Aortic smooth muscle cell (primary cell): ENCODE measurements at places on chromosomes 1 and 21. TPM values are rescaled to one million over a fixed set of nuclear protein-coding genes. Genes with fewer than 3 reads are reported as not detected.

CYP4A11 gene
- total RNA-seq = 0.13 TPM in 1 of 2 replicates, not detected in the other

TNFRSF25 gene
- 5.4 and 7.5 TPM in 2 replicates for total RNA-seq

FRRS1 gene
- 37.1 and 39.4 TPM in 2 replicates for total RNA-seq

PLA2G4A gene
- 97.8 and 130 TPM in 2 replicates for total RNA-seq

OR2T11 gene
- not detected in 2 replicates for total RNA-seq

EPHA10 gene
- total RNA-seq = not detected in 2 replicates

LYPD8 gene
- not detected in 2 replicates for total RNA-seq

CYP4X1 gene
- total RNA-seq = 7.4 and 11.6 TPM in 2 replicates

ARF1 gene
- total RNA-seq = 219 and 282 TPM in 2 replicates

ADSS2 gene
- 38.5 and 43.1 TPM in 2 replicates for total RNA-seq

IL10RB gene
- total RNA-seq = 52.4 and 56.5 TPM in 2 replicates

PLEKHA6 gene
- total RNA-seq = 0.31 and 1.5 TPM in 2 replicates

PLCH2 gene
- 3.2 and 5.9 TPM in 2 replicates for total RNA-seq

NUDT4B gene
- 20.1 and 26.1 TPM in 2 replicates for total RNA-seq

TCP10L gene
- total RNA-seq = 0.25 and 0.26 TPM in 2 replicates

KRTAP19-3 gene
- total RNA-seq = not detected in 2 replicates

MAST2 gene
- 19.9 and 21.0 TPM in 2 replicates for total RNA-seq

SPRR2A gene
- not detected in 2 replicates for total RNA-seq

PADI1 gene
- total RNA-seq = not detected in 2 replicates

P3H1 gene
- total RNA-seq = 106 and 110 TPM in 2 replicates

FNDC10 gene
- total RNA-seq = 0.79 and 0.87 TPM in 2 replicates

GBP2 gene
- total RNA-seq = 53.6 and 81.5 TPM in 2 replicates

SH3BP5L gene
- 25.7 and 25.8 TPM in 2 replicates for total RNA-seq

NOS1AP gene
- under 0.01 TPM in 1 of 2 replicates, not detected in the other for total RNA-seq

SPATA21 gene
- not detected in 2 replicates for total RNA-seq

KRTAP21-2 gene
- total RNA-seq = not detected in 2 replicates

SMPDL3B gene
- not detected in 2 replicates for total RNA-seq

GBP4 gene
- 0.31 and 0.53 TPM in 2 replicates for total RNA-seq

BEST4 gene
- total RNA-seq = 0.12 and 0.13 TPM in 2 replicates

SLC25A34 gene
- 0.26 and 0.62 TPM in 2 replicates for total RNA-seq

LRRC47 gene
- total RNA-seq = 24.6 and 30.4 TPM in 2 replicates

MCOLN2 gene
- 2.6 and 4.6 TPM in 2 replicates for total RNA-seq

LRRC42 gene
- 17.3 and 21.1 TPM in 2 replicates for total RNA-seq

TAL1 gene
- total RNA-seq = 0.31 and 0.66 TPM in 2 replicates
